AG09309 (cell line): ENCODE measurements at places on chromosomes 6 and 20.
A peak's percentile ranks its signal among the peaks of the same experiment; 100 is the strongest.

GRCh38 chr6:145789443-145789842 lies 25.2 kb downstream of the FBXO30 start:
- DNase-seq, result no peak

- DNase-seq, result no peak
These were observed 55.8 kb upstream of the SMOC2 start for GRCh38 chr6:168385037-168385759.

DNA sequence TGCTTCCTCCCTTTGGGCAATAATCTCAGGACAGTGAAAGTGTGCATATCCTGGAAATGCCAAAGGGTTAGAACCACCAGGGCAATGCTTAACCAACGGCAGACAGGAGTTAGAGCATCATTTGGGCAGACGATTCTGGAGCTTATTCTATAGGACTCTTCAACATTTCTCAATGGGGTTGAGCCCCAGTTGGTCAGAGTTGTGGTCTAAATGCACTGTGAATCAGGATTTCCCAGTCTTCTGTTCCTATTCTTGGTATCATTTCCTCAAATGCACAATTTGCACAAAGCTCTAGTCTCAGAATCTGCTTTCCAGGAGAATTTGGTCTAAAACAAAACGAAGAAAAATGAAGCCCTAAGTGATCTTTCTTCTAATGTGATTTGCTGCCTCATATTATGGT lies 389.6 kb upstream of the JAG1 start:
- DNase-seq, result no peak

DNA sequence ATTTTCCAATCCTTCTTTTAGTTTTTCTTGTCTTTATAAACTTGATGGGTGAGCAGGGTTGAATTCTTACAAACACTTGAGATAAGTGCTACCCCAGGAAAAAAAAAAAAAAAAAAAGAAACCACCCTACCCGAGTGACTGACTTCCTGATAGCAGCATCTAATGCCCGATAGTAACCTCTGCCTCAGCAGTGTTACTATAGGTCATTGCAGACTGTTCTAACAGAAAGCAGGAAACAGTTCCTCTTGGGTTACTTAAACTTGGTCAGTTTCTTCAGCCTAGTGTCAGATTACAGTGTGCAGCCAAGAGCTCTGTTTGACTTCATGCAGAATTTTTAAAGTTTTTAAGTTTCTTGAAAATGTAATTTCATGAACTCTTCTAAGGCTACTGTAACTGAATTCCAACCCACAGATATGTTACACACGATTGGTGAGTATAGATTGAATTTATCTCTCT lies 2.1 kb downstream of the MYLIP start:
- peak; percentile 34 for DNase-seq

DNA sequence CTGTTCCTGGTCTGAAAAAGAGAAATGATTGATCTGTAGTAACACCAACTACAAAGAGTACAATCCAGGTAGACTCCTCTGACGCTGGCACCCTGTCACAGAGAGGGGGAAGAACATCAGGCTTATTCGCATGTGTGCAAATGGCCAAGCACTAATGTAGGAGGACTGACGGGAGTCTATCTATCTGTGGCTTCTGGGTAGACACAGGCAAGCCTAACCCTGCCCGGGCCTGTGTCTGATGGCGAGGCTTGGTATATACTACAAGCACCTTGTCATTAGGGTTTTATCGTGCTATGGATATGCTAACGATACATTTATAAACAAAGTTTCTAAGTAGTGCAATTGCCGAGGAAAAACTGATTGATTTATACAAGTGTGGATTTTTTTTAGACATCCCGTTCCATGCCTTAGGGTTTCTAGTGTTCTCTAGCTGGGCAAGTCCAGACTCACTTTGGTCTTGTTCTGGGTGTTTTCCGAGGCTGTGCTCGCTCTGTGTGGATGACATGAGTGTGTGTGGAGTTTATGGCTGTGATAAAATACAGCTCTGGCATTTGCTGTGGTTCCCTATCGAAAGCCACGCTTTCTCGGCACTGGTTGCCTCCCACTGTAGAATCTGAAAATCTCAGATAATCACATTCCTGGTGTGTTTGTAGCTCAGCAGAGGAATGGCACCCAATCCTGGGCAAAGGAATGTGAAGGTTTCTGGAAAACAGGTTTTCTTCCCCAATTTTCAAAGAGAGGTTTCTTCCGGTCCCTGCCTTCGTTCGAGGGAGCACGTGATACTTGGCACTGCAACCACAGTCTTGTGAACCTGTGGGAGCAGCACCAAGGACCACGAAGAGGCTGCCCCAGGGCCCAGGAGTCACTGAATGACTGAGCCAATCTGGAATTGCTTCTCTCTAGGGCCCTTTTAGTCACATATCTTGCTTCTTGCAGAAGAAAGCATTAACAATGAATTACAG lies 67.5 kb upstream of the EDN1 start:
- no peak for DNase-seq

GRCh38 chr6:110622912-110623578 lies 146.6 kb upstream of the SLC22A16 start:
- DNase-seq, result no peak

DNA sequence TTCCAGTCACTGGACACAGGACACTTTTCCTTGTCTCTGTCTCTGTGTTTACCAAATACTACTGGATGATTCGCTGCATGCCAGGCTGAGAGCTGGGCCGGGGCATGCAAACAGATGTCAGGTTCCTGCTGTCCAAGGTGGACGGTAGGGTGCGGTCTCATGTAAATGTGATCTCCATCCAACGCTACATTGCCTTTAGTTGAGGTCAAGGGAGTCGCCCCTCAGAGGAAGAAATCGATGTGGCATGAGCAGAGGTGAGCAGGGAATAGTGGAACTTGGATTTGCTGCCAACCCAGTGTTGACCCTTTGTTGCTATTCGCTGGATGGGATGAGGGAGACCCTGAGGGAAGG lies 9.8 kb upstream of the TOX2 start:
- no peak for DNase-seq

GRCh38 chr20:18913701-18914100 lies 100.1 kb downstream of the SCP2D1 start:
- DNase-seq, result no peak

- DNase-seq, result no peak
These were observed 106.2 kb downstream of the ERMARD start for GRCh38 chr6:169857343-169858292.

- peak; percentile 32 for DNase-seq
These were observed 93.3 kb upstream of the MARCKS start for GRCh38 chr6:113763876-113764275.

GRCh38 chr20:20411836-20412235 lies 43.9 kb downstream of the INSM1 start:
- DNase-seq, result no peak

GRCh38 chr6:42047790-42048405 lies 2.4 kb upstream of the TAF8 start:
- no peak for DNase-seq

DNA sequence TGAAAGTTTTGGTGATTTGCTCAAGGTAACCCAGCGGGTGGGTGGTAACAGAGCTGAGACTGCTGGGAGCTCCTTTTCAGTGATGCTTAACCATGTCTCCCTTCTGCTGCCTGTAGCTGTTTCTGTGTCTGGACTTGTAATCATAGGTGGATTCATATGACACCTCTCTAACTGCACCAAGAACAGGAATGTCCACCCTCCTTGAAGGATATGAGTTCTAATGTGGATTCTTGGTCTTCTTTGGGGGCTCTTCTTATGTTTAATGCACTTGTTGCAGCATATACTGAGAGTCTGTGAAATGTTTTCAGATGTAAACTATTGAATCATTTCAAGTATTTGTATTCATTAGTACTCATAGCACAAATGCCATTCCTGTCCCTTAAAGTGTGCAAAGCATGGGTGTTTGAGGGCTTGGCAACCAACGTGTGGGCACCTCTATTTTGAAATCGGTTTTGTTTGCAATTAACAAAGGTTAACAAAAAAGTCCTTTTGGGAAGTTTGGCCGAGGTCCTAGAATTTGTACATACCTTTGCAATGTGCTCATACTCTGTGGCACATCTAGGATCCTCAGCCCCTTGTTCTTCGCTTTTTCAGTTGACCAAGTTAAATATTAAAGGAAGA lies 138.0 kb downstream of the SOX4 start:
- DNase-seq, result no peak

DNA sequence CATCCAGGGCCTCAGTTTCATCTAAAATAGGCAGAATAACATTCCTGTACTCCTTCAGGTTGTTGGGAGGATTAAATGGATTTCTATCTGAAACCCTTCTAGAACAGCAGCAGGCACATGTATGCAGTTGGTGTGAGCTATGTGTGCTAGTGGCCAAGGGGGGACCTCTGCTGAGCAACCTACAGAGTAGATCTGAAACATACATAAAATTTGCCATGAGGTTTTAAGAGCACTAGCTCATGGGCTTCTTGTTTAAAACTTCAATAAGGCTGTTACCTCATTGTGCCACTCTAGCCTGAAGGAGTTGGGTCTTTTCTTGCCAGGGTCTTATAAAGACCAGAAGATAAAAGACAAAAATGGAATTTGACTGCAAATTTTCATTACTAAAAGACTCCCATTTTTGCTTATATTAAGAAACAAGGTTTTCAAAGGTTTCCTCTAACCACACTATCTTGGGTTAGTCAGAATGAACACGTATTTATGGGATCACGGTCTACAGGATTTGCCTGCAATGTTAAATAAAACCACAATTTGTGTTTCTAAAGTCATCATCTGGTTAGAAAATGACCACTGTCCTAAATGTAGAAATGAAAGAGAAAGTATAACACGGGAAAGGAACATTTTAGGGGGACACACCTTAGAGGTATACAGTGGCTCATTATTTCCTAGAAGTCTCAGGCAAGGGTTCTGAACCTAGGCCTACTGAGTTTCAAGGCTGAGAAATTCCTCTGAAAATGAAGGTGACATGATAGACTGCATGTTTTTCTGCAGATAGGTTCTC lies 144.9 kb upstream of the OLIG3 start:
- peak; percentile 32 for DNase-seq

GRCh38 chr6:91667596-91667995 lies 1080.7 kb upstream of the MAP3K7 start:
- DNase-seq, result no peak

DNA sequence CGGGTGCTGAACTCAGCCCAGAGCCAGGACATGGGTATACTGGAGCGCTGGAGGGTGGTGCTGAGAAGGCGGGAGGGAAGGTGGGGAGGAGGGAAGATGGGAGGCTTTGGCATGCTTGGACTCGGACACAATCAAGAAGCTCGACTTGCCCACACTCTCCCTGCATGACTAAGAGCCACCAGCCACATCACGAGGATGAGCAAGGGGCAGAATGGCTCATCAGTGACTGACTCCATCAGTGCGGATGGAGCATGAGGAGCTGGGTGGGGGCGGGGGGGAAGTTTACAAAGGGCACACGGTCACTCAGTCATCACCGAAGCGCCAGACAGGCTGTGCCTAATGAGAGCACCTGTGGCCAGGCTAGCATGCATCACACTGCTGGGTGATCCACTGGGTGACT lies 222.8 kb downstream of the KIF16B start:
- DNase-seq, result peak; percentile 41

DNA sequence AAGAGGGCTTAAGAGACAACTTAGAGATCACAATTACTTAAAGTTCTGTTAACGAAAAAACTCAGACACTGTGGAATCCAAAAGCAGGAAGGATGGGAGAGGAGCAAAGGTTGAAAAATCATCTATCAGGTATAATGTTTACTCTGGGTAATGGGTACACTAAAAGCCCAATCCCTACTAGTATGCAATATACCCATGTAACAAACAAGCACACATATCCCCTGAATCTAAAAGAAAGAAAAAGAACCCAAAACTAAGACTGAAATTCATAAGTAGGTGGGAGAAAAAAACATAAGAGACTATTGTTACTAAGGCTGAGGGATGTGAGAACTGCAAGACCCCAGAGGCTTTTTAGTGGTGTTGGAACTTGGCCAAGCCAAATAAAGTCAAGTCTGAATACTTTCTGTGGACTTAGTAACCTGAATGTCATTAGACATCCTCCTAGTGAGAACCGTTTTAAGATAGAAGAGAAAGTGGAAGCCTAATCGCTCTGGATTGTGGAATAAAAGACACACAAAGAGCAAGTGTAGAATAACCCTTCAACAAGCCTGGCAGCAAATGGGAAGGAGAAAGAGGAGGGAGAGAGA lies 189.4 kb upstream of the RNF217 start:
- no peak for DNase-seq

DNA sequence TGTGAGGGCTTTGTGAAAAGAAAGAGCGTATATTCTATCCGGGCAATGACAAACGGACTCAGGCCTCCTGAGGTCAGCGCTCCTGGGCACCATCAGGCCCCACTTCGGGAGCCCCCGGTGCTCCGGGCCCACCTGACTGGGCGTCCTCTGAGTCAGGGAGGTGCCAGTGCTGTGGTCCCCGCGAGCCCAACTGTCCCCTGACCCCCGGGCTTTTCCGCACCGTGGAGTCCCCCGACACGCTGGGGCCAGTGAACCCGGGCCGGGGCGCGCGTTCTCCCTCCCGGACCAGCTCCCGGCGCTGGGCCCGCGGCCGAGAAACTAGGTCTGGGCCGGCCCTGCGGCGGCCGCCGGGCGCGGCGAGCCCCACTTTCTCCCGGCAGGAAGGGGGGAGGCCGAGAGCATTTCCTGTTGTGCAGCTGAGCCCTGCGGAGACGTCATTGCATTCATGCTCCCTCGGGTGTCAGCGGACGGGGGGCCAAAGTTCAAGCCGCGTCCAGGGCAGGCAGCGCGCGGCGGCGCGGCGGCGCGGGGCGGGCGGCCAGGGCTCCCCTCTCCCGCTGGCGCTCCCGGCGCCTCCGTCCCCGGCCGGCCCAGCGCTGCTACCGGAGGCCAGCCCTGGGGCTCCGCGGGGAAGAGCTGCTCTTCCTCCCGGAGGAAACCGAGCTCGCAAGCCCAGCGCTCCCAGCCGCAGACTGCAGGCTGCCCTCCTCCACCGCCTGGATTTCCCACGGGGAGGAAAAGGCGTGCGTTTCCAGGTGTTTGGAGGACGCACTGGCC lies 18.3 kb downstream of the HIVEP2 start:
- no peak for DNase-seq

DNA sequence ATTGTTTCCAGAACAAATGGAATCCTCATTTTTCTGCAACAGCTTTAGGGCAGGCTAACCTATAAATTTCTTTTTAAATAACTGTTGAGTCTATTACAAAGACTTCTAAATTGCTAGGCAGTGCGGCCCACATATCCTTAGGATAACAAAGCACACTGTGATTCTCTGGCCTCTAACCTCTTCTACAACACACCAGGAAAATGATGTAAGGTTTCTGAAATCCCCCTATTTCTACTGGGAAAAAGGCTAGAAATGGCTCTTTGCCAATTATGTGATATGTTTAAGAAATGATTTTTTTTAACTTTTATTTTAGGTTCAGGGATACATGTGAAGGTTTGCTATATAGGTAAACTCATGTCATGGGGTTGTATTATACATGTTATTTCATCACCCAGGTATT lies 17.3 kb upstream of the NT5E start:
- no peak for DNase-seq
